ENCODE measurements at places on chromosomes 2 and 18.

- no peak for DNase-seq
Observed at GRCh38 chr18:58148954-58149471, 105.0 kb downstream of the NEDD4L start.

DNA sequence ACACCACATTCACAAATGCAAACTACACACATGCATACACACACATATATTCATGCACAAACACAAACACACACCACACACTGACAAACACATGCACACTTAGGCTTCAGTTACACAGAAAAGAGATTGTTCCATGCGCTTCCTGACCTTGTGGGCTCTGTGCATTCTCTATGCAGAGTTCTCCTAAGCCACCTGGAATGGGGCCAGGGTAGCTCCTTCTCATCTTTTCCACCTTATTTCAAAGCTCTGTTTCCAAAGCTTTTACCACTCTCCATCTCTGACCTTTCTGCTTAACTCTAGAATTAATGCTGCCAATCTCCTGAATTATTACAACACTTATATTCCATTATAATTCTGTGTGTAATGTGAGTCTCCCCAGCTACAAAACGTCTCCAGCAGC is 522.3 kb upstream of the MYT1L start:
- no peak for DNase-seq

- no peak for DNase-seq
Observed at GRCh38 chr2:192004188-192004963, 157.5 kb upstream of the CAVIN2 start.

DNA sequence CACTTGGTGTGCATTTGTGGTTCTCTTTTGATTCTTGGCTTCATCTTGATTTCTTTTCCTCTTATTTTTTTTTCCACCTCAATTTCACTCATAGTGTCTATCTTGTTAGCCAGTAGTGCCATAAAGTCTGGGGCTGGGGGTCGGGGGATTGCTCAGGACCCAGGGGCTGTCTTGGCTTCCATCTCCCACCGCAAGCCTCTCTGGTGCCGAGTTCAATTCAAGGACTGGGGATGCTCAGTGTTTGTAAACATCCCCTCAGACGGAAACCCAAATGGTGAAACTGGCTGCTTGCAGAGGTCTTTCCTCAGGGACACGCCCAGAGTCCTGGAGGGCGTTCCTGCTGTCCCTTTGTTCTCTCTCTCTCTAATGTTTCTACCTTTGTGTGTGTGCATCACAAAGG is 173.3 kb downstream of the TWIST2 start:
- DNase-seq, result no peak

DNA sequence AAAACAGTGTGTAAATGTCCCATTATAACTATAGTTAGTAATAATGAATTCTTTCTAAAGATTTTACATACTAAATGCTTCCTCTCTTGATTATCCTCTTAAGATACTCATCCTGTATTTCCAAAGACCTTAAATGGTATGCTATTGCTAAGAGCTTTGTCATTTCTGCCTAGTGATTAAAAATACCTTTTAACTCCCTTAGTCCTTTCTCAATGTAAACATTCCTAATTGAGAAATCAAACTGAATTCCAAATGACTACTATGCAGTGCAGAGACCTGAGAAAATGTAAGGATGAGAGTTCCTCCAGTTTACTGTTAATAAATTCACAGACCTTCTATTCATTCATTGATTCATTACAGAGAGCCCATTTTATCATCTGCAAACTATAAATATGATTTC is 86.9 kb downstream of the SOS1 start:
- DNase-seq, result no peak

All from activated CD4-positive, alpha-beta T cell treated with anti-CD3 and anti-CD28 coated beads, Interleukin-2, amount 50 U/mL, for 4 hours (primary cell).